ENCODE measurements at places on chromosomes 7 and 10.
A peak's percentile ranks its signal among the peaks of the same experiment; 100 is the strongest.

DNA sequence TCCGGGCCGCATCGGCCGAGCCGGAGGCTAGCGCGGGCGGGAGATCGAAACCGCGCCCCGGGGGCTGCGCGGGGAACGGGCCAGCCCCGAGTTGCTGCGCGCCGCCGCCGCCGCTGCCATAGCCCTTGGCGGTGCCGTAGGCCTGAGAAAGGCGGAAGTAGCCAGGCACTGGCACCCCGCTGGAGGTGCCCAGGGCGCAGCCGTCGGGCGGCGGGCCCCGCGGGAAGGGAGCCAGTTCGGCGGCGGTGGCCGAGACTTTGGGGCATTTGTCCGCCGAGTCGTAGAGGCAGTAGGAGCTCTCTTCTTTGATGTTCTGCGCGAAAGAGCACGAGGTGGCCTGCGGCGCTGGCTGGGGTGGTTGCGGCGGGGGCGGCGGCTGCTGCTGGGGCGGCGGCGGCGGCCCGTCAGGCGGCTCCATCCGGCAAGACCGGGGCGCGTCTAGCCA lies 587 bp downstream of the HOXA10 start:
- no peak for DNase-seq

- DNase-seq = no peak
Observed at GRCh38 chr10:29865700-29866355, 193.6 kb downstream of the JCAD start.

DNA sequence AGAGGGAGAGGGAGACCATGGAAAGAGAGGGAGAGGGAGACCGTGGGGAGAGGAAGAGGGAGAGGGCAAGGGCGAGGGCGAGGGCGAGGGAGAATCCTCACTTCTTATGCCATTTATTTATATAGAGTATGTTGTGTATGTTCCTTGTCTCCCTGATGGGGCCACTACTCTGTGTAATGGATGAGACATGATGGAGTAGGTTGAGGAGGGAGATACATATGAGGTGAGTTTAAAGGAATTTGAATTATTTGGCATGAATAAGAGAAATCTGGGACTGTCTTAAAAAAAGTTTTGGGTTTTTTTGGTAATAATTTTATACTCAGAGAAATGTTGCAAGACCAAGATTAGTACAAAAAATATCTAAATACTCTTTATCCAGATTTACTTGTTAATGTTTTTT lies 20.1 kb downstream of the CCSER2 start:
- no peak for DNase-seq

DNA sequence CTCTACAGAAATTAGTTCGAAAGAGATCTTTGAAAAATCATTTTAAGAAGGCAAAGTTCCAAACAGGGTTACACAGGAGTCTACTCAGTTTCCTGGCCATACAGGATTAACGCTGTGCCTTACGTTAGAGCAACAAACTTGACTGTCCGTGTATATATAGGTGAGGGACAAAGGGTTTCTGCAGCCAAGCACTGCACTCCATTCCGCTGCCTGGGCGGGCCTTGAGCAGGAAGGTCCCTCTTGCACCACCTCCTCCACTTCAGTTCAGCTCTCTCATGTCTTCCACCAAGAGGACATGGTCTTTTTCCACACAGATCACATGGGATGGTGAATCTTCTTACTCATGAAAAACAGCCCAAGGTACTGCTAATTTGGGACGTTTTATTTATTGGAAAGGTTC lies 43.2 kb downstream of the MCMBP start:
- no peak for DNase-seq

GRCh38 chr10:111360260-111360925 lies 283.6 kb downstream of the ADRA2A start:
- DNase-seq = no peak

DNA sequence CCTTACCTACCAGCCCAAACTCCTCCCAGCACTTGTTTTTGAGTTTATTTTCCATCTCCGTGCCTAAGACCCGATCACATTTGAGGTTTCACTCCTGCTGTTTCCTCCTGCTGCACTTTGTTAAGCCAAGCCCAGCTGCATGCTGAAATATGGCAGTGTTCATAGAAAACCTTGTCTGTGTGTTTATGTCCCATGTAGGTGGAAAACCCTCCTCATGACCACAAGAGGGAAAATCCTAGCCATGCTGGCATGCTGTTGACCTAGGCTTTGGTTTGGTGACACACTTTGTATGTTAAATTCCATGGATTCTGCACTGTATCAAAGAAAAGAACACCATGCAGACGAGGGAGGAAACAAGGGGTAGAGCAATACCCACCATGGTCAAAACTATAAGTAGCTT lies 154.4 kb downstream of the CUBN start:
- DNase-seq = no peak

- no peak for DNase-seq
Observed at GRCh38 chr7:31815796-31816195, 128.8 kb downstream of the PPP1R17 start.

DNA sequence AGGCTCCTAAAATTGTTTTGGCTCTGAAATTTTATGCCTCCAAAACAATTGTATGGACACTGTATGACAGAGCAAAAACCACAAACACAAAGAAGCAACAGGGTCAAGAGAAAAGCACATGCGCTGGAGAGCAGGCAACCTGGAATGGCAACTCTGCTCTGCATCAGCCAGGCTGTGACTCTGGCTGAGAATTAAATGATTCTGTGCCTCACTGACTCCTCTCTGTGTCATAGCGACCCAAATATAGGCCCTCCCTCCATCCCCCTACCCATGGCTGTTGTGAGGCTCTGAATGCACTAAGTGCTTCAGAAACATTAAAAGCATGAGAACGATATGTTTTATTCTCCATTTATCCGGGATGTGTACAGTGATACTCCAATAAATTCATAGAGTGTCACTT lies 24.9 kb upstream of the NEBL start:
- DNase-seq = no peak

DNA sequence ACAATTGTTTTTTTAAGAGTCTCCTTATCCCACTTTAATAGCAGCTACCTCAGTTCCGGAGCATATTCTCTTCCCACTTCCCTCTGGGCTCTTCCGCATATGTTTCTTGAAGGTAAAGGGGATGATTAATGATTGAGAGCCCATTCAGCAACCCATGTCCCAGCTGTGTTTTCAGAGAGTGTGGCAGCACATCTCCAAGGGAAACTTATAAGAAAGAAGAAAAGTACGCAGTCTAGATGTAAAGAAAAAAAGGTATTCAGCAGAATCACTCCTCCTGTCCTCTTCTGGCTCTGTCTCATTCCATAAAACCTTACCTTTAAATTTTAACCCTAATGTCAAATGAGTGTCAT lies 9.7 kb upstream of the ANKRD7 start:
- DNase-seq = no peak

DNA sequence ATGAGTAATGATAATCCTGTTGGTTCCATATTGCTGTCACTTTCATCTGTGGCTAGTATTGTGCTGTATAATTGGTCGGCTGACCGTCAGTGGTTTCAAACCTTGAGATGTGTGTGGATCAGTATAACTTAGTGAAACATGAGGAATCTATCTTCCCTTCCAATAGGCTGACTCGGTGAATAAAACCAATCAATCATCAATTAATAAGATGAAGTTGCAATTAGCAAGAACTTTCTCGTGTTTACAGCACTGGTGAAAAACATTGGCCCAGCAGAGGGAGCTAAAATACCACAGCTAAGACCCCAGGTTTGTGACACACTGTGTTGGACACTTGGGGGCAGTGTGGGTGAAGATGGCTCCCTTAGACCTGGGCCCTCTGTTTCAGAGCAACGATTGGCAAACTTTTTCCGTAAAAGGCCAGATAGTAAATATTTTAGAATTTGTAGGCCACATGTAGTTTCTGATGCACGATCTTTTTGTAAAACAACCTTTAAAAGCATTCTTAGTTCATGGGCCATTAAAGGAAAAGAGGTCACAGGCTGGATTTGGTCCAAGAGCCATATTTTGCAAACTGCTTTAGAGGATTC lies 47.8 kb downstream of the STRA8 start:
- peak; percentile 63 for DNase-seq

- no peak for DNase-seq
Observed at GRCh38 chr7:127674361-127674760, 22.4 kb downstream of the SND1 start.

- DNase-seq = no peak
Observed at GRCh38 chr7:39845006-39845405, 105.0 kb upstream of the CDK13 start.

DNA sequence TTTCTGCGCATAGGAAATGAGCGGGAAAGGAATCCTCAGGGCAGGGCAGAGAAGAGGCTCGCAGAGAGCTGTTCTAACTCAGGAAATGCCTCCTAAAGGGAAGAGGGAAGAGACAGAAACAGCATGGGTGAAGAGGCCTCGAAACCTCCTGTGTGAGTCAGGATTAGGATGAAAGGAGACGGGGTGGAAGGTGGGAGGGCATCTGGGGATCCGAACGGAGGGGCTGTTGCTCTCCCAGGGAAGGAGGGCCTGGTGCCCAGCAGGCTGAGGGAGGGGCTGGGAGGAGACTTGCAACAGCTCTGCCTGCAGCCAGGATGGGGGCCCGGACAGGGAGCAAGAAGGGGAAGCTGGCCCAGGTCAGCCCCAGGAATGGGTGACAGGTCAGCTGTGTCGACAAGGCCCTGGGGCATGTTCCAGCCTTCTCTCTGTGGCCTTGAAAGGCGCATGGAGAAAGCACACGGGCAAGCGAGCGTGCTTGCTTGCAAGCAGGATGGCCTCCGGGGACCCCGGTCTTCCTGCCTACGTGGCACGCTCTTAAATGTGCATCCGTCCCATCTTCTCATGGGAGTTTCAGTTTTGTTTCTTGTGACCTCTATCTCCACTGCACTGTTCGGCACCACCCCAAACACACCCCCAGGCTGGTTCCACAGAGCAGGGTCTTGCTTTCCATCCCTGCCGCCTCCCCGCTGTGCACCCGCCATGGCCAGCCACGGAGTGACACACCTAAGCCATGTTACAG lies 63.5 kb downstream of the HIPK2 start:
- DNase-seq = no peak

DNA sequence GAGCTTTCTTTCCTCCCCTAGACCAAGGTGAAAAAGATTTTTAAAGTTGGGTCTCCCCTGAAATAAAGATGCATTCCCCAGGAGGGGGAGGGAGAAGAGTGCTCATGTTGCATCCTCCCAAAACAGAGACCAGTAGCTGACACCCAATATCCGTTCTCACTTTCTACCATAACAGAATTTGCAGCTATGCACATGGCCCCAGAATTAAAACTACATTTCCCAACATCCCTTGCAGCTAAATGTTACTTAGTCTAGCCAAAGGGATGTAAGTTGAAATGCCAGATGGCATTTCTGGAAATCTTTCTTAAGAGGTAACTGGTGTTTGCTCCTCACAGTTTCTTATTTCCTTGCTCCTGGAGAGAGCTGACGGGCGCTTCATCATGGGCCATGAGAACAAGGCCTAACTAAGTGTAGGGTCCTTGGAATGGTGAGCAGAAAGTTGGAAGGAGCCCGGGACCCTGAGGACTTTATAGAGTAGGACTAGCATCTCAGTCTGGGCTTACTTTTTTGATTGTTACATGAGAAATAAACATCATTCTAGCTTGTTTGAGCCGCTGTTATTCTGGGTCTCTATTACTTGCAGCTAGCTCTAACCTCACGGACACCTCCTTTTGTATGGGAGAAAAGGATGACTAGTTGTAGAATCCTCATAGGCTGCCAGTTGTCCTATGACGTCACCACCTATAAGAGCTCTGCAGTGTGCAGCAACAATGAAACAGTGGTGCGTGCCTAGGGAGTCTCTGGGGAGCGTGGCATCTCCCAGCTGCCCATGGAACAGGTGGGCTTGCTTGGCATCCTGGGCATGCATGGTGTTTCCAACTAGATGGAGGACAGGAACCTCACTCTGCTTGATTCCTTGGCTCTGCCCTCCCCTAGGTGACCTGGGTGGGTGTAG lies 46.1 kb upstream of the EXOC6 start:
- DNase-seq = no peak

GRCh38 chr10:86960003-86960862 lies 1.8 kb downstream of the SNCG start:
- DNase-seq = no peak

GRCh38 chr7:154879629-154880028 lies 123.3 kb downstream of the PAXIP1 start:
- no peak for DNase-seq

DNA sequence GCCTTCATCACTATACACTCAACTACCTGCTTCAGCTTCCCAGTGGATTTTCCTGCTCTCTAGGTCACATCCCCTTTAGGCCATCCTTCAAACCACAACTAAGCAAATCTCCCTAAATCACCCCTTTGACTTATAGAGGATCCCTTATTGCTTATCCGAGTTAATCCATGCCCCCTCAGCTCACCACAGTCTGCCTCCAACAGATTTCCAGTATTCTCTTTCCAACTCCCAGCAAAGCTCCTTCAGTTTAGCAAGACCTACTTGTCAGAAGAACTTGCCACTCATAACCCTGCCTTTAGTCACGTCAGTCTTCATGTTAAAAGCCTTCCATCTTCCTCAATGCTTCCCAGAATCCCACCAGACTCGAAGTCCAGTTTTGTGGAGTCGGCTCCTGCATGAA lies 38.6 kb downstream of the RAPGEF5 start:
- no peak for DNase-seq

DNA sequence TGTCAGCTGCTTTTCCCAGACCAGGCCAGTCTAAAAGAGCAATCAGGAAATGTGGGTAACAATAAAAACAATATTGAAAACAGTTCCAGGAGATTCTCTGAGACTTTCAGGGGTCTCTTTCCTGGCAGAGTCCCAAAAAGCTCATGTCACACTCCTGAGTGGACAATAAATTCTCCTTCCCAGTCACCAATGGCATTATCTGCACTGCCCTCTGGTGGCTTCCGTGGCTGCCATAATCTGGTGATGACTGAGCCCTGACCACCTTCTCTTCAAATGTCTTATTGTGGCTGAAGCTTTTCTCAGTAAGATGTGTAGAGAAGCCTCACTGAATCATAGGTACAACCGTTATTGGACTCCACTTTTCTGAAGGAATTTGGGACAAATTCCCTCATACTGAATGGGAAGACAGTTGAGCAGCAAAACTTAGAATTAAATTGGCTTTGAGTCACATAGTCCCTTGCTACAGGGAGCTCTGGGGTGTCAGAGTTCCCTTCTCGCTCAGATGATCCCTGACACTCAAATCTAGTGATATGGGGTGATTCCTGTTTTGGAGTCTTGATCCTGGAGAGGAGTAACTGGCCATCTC lies 24.4 kb upstream of the ASAH2 start:
- DNase-seq = peak; percentile 28

DNA sequence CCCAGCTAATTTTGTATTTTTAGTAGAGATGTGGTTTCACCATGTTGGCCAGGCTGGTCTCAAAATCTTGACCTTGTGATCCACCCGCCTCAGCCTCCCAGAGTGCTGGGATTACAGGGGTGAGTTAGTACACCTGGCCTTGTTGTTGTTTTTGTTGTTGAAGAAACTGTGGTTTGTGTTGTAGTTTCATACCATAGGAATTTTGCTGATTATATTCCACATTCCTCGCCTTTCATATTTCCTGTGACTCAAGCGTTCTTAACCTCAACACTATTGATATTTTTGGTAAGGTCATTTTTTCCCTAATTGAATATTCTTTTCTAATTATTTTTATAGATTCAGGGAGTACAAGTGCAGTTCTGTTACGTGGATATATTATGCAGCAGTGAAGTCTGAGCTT lies 16.7 kb downstream of the LIPF start:
- DNase-seq = no peak

Measured in stimulated activated CD4-positive, alpha-beta T cell treated with anti-CD3 and anti-CD28 coated beads, Interleukin-12 subunit alpha, Interleukin-12 subunit beta, amount 100 ng/mL, for 4 hours (primary cell).